ENCODE measurements at places on chromosomes 6 and 20.

GRCh38 chr6:72238021-72238420 is 351.7 kb downstream of the RIMS1 start:
- DNase-seq: no peak

GRCh38 chr20:54472607-54473006 is 2.8 kb upstream of the DOK5 start:
- DNase-seq: no peak

- no peak for DNase-seq
Measured at GRCh38 chr6:163963205-163964120, 548.9 kb downstream of the QKI start.

DNA sequence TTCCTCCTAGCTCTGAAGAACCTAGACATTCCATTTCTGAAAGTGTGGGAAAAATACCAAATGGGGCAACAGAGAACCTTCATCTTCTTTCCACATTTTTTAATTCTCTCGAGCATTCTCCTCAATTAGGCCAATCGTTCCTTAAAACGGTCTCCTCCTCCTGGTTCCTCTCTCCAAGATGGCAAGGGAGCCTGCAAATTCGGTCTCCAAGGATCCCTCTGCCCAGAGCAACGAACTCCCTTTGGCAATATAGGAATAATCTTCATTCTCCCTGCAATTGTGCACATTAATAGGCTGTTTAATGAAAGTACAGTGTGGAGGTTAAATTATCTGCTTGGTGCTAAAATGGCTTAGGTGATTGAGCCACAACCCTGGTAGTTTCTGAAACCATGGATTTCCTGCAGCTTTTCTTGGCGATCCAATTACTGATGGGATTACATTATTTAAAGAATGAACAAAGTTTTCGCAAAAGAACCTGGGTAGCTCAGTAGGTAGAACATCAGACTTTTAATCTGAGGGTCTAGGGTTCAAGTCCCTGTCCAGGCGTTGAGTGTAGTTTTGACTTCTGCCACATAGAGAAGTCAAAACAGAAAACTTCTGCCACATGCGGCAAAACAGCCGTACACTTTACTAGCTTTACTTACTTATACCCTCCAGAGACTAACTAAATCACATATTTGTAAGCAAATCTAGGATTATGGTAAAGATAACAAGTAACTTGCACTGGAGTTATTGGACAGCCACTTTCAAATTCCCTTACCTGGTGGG is 102.9 kb upstream of the ZNF184 start:
- DNase-seq: peak; percentile 41

- no peak for DNase-seq
Measured at GRCh38 chr20:35776513-35777101, 4.8 kb downstream of the PHF20 start.

- no peak for DNase-seq
Measured at GRCh38 chr6:133608620-133609019, 280.3 kb upstream of the TCF21 start.

- no peak for DNase-seq
Measured at GRCh38 chr6:41471064-41471895, 74.9 kb upstream of the FOXP4 start.

DNA sequence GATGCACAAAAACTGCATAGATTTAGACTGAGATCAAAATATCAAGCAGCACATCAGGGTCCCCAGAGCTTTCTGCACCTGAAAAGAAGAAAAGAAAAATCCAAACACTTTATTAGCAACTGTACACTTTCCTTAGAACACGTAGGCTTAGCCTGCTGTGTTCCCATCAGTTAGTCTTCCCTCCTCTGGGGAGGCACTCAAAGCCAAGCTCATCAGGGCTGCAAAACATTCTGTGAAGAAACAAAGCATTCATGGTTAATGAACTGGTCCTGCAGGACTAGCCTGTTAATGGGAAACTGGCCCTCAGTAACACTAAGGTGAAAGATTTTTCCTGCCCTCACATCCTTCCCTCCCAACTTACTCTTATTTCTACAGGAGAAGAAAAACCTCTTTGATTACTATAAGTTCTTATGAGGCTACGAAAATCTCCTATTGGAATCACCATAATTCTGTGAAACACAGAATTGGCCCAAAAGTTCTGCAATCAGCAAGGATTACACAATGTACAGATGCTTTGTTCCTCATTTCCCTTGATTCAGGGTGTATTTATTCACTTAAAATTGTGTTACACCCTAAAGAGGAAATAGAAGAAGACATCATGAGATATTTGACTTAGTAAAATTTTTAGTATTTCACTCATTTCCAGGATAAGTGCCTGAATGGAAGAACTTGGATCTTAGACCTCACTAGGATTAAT is 901.0 kb upstream of the MAP3K7 start:
- no peak for DNase-seq

DNA sequence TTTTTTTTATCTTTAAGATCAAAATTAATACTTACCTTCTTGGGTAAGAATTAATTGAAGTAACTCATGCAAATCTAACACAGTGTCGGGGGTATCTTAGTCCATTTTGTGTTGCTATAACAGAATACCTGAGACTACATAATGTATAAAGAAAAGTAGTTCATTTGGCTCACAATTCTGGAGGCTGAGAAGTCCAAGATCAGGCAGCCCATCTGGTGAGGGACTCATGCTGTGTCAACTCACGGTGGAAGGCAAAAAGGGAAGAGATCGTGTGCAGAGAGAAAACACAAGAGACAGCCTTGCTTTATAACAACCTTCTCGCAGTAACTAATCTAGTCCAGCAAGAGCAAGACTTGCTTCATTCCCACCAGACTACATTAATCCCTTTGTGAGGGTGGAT is 92.9 kb upstream of the VSTM2L start:
- DNase-seq: no peak

- peak; percentile 65 for DNase-seq
Measured at GRCh38 chr6:35737413-35738211, 780 bp downstream of the ARMC12 start.

DNA sequence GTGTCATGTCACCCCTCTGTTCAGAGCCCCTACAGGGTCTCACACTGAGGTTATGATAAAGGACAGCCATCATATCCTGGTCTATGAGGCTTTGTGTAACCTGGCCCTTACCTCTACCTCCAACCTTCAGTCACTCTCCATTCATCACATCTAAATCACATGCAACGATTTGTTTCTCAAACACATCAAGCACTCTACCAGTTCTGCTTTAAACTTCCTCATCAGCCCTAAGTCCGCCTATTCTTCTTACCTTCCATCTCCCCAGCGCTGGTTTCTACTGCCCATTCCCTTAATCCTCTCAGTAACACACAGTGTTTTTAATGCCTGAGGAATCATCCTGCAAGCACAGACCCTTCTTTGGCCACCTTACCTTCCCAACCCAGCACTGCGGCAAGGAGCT is 17.9 kb upstream of the BACH2 start:
- DNase-seq: no peak

- DNase-seq: no peak
Measured at GRCh38 chr6:89734526-89734925, 85.1 kb downstream of the MDN1 start.

- DNase-seq: no peak
Measured at GRCh38 chr20:63794614-63795013, 36.5 kb downstream of the ZBTB46 start.

DNA sequence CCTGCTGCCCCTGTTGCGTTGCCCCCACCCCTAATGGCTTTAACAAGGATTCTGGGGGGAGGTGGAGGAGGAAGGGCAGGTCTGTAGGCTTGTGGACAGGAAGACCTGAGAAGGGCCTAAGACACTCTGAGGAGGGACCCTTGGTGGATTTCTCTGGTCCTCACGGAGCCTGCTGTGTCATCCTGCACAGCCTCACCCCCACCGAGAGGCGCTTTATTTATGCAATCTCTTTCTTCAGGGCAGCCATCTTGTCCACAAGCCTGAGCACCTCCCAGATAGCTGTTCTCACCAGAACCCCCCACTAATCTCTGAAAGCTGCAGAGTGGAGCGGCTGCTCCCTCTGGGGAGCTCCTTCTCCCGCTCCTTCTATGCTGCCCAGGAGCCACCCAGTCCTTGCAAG is 59.3 kb upstream of the MLN start:
- no peak for DNase-seq

DNA sequence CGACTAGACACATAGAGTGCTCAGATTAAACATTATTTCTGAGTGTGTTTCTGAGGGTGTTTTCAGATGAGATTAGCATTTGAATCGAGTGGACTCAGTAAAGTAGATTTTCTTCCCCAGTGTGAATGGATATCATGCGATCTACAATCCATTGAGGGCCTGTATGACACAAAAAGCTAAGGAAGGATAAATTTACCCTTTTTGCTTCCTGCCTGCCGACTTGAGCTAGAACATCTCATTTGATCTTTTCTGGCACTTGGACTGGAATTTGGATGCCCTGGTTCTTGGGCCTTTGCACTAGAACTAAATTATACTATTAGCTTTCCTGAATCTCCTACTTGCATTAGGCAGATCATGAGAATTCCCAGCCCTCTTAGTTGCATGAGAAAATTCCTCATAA is 675.8 kb downstream of the DOK5 start:
- DNase-seq: no peak

DNA sequence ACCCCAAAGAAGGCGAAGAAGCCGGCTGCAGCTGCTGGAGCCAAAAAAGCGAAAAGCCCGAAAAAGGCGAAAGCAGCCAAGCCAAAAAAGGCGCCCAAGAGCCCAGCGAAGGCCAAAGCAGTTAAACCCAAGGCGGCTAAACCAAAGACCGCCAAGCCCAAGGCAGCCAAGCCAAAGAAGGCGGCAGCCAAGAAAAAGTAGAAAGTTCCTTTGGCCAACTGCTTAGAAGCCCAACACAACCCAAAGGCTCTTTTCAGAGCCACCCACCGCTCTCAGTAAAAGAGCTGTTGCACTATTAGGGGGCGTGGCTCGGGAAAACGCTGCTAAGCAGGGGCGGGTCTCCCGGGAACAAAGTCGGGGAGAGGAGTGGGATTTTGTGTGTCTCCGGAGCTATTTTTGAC is 69.6 kb downstream of the HFE start:
- DNase-seq: no peak

GRCh38 chr6:72466971-72467566 is 154.8 kb upstream of the KCNQ5 start:
- no peak for DNase-seq

- no peak for DNase-seq
Measured at GRCh38 chr20:54131675-54132611, 41.8 kb downstream of the CYP24A1 start.

- DNase-seq: no peak
Measured at GRCh38 chr6:149170564-149171452, 146.7 kb upstream of the TAB2 start.

- no peak for DNase-seq
Measured at GRCh38 chr6:47264775-47265184, 44.9 kb downstream of the TNFRSF21 start.

DNA sequence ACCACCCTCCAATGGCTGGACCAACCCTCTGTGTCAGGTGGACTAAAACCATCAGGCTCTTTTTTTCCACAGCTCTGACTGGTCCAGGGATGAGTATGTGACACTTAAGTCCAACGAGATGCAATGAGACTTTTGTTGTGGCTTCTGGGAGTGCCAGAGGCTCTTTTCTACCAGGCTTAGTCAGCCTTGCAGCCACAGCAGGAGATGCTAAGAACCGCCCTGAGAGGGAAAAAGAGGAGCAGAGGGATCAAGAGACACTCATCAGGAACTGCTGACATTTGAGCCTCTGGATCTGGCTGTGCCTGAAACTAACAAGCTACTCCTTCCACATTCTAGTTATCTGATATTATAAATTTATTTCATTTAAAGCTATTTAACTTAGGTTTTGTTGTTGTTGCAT is 270.9 kb upstream of the SULF2 start:
- DNase-seq: no peak

- DNase-seq: no peak
Measured at GRCh38 chr6:3804964-3805363, 44.2 kb upstream of the FAM50B start.

GRCh38 chr20:60001108-60001507 is 42.9 kb downstream of the CDH26 start:
- no peak for DNase-seq

DNA sequence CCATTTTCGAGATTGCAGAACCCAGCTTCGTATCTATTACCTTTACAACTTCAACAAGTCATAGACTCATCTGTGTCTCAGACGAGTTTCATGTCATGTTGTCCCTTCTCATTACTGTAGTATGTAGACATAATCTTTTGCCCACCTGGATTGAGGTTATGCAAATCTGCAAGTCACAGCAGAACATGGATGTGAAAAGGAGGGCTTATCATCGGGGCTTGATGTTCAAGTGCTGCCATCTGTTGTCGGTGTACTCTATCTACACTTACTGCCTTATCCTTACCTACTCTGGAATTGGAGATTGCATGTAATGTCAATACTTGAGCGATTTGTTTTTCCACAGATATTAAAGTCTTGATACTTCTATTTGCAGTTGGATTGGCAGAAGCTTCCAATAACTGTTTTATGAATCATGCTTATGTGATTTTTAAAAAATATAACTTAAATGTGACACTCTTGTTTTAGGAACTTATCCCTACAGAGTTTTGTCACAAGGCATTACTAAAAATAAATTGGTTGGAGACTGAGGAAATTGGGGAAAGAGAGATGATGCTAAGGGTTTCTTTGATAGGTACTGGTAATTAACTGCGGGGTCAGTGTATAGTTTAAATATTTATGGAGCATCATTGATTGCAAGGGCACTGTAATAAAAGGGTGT is 3.0 kb upstream of the GOPC start:
- DNase-seq: peak; percentile 71

GRCh38 chr6:21748343-21749056 is 154.9 kb downstream of the SOX4 start:
- no peak for DNase-seq

GRCh38 chr6:55953335-55953734 is 77.9 kb upstream of the BMP5 start:
- peak; percentile 15 for DNase-seq

All from HCT116 (cell line).